ENCODE measurements at places on chromosomes 5 and 9.

DNA sequence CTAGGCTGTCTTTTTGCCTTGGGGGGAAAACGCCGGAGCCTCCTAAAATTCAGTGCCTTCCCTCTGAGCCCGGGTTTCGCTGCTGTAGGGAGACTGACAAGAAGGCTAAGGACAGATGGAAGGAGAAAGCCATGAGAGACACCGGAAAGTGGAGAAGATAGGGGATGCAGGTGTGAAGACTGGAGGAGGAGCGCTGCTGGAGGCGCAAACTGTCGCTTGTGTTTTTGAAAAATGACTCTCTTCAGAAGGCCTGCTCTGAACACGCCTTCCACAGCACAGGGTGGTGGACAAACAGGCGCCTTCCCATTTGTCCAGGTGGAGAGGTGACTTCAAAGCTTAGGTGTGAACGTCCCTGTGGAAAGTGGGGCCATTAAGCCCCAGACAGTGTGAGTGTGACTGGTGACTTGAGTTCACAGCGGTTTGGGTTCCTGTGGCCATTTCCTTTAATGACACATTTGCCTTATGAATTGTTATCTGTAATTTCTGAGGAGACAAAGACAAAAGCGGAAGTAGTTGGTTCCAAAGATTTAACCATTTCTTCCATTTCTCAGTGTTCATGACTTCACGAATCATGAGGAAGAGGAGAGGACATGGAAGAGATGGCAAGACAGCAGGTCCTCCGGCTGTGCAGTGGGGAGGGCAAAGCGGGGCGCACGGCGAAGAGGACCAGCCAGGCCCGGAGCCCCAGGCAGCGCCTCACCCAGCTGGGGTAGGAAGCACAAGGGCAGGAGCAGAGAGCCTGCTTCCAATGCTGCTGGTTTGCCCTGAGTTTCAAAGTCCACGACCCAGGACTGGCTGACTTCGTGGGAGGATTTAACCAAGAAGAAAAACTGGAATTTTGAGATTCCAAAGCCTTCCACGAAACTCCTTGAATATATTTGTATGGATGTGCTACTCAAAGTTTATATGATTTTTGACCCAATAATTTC, 27.8 kb upstream of the SEMA4D start:
- DNase-seq = no peak

DNA sequence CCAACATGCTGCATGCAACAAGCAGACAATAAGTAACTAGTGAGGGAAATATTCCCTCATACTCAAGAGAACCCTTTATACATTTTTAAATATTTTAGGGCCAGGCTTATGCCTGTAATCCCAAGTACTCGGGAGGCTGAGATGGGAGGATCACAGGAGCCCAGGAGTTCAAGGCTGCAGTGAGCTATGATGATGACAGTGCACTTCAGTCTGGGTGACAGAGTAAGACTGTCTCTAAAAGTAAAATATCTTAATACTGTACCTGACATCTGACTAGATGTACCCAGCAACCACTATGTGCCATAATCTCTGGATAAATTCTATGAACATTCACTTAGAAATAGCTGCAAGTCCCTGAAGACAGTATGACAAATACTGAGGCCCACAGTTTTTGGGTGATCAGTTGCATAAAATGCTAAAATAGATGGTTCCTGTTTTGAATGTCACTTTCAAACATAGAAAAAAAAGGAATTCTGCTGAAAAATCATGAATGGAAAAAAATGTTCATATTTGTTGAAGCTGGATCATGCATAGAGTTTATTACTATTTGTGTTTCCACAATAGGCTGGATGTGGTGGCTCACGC, 2.0 kb upstream of the C5orf15 start:
- no peak for DNase-seq

GRCh38 chr9:103658156-103658555, 436.0 kb upstream of the SMC2 start:
- DNase-seq = no peak

DNA sequence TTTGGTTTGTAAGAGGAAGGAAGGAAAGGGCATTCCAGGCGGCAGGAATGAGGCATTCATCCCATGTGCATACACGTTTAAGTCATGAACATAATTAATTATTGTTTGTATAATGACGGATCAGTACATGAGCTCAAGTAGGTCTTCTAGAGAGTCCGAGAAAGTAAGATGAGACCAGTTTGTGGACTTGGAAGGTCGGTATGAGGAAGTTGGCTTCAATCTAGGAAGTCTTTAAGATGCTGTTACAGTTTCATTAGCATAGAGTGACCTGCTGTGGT, 2.1 kb downstream of the GTF3C4 start:
- DNase-seq = no peak

DNA sequence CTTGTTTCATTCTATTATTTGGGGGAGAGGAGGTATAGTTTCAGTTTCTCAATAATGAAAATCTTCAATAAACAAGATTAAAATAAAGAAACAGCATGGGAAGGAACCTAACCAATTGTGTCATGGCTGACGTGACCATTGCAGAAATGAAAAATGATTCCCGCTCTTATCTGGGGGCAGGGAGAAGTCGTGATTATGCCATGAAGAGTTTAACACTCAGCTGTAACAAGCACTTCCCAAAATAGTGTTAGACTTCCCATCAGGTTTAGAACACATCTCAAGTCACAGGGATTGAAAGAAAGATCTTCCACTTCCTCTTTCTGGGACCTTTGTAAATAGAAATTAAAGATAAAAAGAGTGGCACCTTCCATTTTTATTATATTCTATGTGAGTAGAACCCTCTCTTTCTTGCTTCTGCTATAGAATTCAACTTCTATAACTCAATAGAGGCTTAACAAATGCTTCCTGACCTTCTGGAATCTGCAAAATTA, 122.2 kb downstream of the TRPM6 start:
- DNase-seq = no peak

DNA sequence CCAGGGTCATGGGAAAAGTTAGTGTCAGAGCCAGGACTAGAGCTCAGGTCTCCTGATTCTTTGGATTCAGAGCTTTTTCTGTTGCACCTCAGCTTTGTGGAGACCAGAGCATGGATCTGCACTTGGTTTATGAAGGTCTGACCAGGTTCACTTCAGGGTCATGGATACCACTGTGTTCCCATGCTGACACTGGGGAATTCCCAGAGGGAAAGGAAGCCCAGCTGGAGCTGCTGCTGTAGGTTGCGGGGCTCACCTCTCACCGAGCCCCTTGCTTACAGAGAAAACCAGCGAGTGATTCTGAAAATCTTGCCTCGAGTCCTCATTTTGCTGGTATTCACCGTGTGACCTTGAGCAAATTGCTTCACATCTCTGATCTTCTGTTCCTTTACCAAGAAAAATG, 83.0 kb downstream of the RGS3 start:
- no peak for DNase-seq

DNA sequence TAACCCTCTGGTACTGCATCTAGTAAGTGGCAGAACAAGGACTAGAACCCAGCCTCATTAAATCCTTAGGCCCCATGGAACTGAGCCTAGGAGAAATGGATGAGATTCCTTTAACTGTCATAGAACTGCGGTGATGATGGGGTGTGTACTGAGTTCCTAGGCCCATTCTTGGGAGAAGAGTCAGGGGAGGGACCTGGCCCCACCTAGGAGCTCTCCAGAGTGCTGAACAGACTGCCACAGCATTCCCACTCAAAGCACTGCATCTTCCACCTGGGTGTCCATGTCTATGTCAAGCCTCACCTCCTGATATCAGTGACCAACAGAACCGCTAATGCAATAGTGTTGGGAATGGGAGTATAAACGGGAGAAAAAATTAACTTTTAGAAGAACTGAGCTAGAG, 36.6 kb downstream of the TTLL11 start:
- no peak for DNase-seq

- DNase-seq = no peak
Observed at GRCh38 chr5:32138839-32139493, 35.2 kb downstream of the GOLPH3 start.

GRCh38 chr9:84975926-84976325, 306.4 kb downstream of the NTRK2 start:
- no peak for DNase-seq

DNA sequence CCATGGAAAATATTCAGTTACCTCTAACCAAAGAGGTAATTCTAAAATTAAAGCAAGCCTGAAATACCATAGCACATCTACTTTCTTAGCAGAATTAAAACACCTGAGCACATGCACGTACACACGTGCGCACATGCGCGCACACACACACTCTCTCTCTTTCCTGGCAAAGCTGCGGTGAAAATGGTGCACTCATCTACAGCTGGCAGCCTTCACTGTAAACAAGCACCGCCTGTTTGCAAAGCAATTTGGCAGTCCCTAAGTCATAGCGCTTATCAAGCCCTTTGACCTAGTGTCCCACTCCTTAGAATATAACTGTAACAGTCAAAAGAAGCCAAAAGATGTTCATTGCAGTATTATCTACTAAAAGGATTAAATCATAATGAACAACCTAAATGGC, 278.7 kb downstream of the DENND1A start:
- DNase-seq = no peak

DNA sequence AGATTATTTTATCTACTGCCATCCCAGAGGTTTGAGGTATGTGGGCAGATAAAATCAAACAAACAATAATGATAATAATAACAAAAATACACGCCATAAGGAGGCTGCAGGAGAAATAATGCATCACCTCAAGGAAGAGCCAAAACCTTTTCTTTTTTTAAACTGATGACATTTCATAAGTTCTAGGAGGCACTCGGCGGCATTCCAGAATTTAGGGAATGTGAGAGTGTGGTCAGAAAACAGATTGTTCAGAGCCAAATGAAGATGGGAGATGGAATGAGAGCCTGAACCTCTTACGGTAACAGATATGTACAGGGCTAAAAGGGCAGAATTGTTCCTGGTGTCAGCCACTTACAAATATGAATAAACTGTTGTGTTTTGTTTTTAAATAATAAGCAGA, 615.0 kb upstream of the CHD1 start:
- DNase-seq = no peak

DNA sequence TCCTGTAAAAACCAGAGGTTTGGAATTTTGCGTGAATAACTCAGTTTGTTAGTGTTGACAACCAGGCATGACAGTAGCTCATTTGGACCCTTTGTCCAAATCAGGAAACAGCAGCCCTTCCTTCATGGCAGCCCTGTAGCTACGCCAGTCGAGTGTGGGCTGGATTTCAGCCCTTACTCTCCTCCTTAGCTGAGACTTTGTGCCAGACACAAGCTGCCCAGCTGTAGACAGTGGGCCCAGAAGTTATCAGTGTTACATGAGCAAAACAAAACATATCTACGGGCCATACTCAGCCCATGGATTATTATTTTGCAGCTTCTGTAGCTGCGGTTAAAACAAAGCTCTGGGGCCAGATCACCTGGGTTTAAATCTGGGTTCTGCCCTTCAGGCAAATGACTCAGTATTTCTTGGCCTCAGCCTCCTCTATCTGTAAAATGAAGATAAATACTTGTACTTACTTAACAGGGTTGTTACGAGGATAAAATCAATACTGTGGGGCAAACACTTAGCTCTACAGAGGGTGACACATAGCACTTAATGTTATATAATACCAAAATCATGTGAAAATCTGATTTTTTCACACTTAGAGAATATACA, 76.9 kb downstream of the GHR start:
- no peak for DNase-seq

DNA sequence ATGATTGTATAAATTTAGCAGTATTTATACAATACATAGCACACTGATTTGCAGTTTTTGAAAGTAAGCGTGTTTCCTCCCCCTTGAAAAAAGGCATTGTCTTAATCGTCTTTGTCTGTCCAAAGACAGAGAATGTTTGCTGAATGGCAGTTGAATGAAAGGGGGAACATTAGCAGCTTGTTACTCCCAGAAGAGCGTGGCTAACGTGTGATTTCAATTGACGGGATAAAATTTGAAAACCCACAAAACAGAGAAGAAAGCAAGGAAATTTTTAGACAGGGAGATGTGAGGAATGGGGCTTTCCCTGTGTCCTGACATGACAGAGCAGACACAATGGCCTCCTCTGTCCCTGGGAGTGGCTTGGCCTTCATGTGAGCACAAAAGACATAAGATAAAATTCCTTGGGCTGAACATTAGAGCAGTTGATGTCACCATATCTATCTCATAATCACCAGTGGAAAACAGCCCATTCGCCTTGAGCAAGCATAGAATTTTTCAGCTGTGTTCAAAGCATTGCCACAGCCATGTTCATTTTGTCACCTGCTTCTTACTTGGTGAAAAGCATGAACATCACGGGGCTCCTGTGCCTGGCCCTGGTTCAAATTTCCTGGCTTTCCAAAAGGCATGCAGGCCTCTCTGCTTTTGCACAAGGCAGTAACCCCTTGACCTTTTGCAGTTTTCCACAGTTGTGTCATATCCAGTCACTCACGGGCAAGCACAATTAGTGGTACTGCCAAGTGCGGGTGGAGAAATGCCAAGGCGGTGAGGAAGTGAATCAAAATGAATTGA, 126.9 kb downstream of the TLE1 start:
- DNase-seq = no peak

GRCh38 chr9:76090330-76090729, 199.9 kb downstream of the PCSK5 start:
- no peak for DNase-seq

GRCh38 chr9:105259731-105260612, 15.5 kb downstream of the SLC44A1 start:
- DNase-seq = no peak

DNA sequence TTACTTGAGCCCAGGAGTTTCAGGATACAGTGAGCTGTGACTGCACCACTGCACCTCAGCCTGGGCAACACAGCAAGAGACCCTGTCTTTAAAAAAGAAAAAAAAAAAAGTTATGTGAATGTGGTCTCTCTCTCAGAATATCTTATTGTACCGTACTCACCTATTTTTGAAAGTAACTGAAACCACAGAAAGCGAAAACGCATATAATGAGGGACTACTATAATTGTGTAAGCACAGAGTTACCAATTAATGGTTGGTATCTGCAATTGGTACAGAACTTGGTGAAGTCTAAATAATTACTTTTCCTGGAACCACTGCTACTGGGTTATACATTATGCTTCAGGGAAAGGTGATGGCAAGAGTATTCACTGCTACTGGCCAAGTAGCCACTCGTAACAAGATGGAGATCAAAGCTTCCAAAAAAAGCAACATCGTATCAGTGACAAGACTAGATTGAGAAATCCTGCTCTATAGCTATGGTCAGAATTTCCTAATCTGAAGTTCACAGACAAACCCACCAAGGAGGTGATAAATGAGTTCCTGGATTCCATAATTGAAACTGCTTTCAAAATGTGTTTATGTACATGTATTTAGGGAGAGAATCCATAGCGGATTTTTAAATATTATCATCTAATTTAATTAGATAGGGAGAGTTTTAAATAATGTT, 82.7 kb downstream of the NR6A1 start:
- DNase-seq = no peak

All from NCI-H1694 (cell line).